ENCODE measurements at places on chromosomes 12 and 14.

GRCh38 chr14:74141703-74142102 is 56.9 kb downstream of the LIN52 start:
- no peak for DNase-seq

- DNase-seq, result no peak
Observed at GRCh38 chr12:85821206-85821605, 15.0 kb downstream of the RASSF9 start.

- no peak for DNase-seq
Observed at GRCh38 chr12:2247120-2247519, 194.3 kb downstream of the CACNA1C start.

GRCh38 chr12:89856431-89856830 is 147.8 kb upstream of the ATP2B1 start:
- no peak for DNase-seq

DNA sequence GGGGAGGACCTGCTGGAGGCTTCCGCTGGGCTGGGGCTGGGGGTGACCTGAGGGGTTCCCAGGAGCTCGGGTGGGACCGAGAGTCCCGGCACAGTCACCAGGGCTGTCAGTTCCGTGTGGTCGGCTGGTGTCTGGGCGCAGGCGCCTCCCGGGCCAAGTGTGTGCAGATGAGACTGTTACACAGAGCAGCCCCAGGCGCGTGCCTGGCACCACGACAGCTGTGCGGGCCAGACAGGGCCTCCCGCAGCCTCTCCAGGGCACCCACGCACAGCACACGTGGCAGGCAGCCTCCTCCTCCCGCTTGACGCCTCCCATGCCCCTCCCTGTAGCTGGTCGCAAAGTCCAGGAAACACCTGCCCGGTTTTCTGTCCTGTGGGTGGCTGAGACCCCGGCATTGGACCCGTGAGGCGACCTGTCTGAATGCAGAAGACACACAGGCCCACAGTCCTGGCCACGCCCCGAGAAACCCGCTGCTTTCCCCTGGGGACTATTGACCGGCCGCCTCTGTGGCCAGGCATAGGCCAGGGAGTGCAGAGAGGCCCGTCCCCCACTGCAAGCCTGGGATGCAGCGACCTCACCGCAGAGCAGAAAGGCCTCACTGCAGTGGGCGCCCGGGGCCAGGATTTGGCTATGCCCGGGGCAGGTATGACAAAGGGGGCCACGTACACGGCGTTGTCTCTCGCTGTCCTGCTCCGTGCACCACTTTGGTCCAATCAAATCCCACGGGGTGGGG is 12.1 kb upstream of the GALNT9 start:
- DNase-seq, result no peak

GRCh38 chr14:65204056-65204455 is 101.7 kb upstream of the MAX start:
- DNase-seq, result no peak

DNA sequence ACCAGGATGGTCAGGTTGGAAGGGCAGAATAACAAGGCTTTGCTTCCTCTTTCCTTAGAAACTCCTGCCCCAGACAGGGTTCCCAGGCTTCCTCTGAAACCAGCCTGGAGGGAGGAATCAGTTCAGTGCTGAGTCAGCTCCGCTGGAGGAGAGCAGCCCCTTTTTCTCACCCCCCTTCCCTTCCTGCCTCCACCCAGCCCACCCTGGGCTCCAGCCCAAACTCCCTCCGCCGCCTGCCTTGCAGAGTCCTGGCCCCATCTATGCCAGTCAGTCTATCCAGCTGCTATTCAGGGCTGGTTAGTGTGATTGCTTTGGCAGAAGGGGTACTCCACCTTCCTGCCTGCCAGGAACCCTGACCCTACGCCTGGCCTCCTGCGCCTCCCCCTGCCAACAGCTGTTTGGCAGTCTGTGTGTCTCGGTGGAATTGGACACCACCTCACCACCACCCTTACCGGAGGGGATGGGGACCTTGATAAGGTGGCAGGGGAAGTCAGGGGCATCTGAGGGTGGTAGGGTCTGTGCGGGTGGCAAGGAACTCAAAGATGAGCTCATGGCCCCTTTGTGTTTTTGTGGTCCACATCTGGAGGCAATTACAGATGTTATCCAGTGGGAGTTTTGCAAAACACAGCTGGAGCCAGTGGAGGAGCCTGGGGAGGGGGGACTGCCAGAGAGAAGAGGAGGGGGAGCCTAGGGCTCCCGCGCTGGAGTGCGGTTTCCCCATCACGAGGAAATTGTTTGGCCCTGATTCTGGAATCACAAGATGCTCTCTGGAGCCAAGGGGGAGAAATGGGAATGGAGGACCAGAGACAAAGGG is 12.2 kb downstream of the MMP14 start:
- DNase-seq, result peak; percentile 46

DNA sequence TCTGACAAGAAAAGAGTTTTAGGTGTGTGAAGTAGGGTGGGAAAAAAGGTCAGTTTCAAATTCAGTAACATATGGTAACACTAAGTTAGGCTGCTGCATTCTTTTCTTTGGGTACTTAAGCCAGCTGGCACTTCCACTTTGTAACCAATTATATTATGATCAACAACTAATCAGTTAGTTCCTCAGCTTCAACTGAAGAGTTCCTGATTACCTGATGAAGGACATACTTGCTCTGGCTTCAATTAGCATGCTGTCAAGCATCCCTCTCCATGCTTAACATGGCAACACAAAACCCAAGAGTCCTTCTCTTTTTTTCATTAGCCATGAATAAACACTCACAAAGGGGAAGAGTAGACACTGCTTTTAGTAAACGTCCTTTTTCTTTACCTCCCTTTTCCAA is 6.8 kb upstream of the KANSL2 start:
- no peak for DNase-seq

GRCh38 chr14:79972230-79972629 is 239.1 kb downstream of the DIO2 start:
- DNase-seq, result no peak

DNA sequence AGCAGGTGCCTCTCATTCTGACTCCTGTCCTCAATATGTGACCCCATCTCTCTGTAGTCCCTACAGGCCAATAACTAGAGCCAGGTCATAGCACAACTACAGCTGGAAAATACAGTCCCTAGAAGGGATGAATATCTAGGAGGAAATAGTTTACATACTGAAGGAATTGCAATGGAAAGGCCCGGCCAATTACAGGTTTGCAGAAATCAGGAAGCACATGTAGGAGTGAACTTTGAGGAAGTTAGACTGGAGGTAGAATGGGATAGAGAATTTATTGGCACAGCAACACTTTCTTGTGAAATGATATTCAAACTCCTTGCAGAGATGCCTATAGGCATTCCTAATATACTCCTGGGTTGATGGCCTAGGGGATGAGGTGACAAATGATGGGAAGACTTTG is 257.3 kb downstream of the GRIN2B start:
- DNase-seq, result no peak

DNA sequence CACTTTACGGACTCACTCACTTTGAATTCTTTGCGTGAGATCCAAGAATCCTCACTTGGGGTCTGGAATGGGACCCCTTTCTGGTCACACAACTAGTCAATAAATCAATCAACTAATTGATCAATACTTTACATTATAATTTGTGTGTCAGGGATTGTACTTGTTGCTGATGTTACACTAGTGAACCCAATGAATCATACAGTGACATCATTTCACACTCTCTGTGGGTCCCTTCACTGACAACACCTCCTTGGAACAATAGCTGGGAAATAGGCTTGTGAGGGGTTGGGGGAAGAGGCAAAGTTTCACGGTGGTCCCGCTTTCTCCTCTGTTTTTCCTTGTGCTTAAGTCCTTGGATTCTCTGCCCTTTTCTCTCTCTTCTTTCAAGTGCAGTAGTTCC is 35.0 kb downstream of the TPH2 start:
- no peak for DNase-seq

- no peak for DNase-seq
Observed at GRCh38 chr14:52253503-52253902, 14.0 kb upstream of the PTGDR start.

DNA sequence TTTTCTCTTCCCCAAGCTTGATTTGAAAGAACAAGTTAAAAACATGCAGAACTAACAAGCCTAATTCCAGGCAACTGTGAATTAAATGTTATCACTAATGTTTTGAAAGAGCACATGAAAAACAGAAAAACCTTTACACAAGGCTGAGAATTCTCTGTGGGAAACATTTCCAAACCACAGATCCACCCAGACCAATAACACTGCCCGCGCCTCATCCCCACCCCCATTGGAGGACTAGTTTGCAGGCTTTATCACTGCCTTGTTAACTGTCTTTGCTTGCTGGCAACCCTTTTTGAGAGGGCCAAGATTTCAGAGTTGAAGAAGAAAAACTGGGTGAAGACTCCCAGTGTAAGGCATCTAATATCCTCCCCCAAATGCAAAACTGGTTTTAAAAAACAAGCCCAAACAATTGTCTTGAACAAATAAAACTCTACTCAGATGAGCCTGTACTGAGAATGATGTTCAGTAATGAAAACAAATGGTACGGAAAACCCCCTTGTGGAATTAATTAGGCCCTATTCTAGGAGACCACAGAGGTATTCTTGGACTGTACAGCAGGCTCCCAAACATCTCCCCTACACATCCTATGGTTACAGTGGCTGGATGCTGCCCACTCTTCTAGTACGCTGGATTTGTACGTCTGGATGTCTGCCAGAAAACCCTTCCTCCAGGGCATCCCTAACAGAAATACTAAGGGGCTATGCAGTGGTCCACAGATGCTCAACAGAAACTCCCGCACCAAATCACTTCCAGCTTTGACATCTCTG is 5.8 kb downstream of the MAX start:
- DNase-seq, result no peak

- DNase-seq, result no peak
Observed at GRCh38 chr12:47383942-47384341, 304.2 kb upstream of the AMIGO2 start.

GRCh38 chr14:22530127-22530526 is 58.9 kb downstream of the DAD1 start:
- no peak for DNase-seq

- no peak for DNase-seq
Observed at GRCh38 chr12:123013185-123014095, 33.0 kb downstream of the ARL6IP4 start.

GRCh38 chr12:27304856-27305255 is 27.8 kb upstream of the BMAL2 start:
- no peak for DNase-seq

- DNase-seq, result peak; percentile 73
Observed at GRCh38 chr12:49200919-49201594, 12.2 kb upstream of the TUBA1A start.

GRCh38 chr12:87169010-87169409 is 860.2 kb downstream of the C12orf50 start:
- no peak for DNase-seq

DNA sequence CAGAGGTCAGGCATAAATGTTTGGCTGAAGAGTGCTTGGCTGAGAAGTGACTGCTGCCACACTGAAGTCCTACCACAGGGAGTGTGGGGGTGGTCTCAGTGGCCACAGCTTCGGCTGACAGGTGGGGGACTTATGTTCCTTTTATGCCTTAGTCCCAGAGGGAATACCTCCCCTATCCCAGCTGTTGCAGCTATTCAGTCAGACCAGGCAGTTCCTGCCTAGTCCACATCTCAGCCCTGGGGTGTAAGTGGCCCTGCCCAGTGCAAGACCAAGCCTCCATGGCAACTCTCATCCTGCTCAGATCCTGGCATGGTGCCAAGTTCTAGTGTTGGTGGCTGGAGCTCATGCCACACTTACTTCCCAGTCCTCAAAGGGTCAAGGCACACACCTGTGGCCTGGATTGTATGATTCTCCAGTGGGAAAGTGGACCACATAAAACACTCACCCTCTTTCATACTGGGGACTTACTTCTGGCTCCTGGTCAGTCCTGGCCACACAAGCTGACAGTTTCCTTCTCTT is 161.3 kb upstream of the CAND1 start:
- DNase-seq, result no peak

- no peak for DNase-seq
Observed at GRCh38 chr12:44441155-44441554, 435.0 kb downstream of the NELL2 start.

DNA sequence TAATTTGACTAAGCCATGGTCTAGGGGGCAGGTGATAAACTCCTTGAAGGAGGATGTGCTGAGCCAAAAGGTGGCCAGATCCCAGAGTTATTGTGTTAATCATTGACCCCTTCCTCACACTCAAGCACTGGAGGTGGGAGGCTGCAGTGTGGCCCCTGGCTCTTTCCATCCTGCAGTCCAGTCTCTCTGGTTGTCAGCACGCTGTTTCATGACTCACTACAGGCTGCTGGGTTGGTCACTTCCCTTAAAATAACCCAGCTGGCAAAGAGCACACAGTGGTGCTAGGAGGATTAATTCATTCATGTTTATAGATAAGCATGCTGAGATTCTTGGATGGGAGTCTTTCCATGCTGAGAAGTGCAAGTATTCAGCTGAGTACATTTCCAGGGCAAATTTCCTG is 228.9 kb downstream of the ANO2 start:
- DNase-seq, result no peak

DNA sequence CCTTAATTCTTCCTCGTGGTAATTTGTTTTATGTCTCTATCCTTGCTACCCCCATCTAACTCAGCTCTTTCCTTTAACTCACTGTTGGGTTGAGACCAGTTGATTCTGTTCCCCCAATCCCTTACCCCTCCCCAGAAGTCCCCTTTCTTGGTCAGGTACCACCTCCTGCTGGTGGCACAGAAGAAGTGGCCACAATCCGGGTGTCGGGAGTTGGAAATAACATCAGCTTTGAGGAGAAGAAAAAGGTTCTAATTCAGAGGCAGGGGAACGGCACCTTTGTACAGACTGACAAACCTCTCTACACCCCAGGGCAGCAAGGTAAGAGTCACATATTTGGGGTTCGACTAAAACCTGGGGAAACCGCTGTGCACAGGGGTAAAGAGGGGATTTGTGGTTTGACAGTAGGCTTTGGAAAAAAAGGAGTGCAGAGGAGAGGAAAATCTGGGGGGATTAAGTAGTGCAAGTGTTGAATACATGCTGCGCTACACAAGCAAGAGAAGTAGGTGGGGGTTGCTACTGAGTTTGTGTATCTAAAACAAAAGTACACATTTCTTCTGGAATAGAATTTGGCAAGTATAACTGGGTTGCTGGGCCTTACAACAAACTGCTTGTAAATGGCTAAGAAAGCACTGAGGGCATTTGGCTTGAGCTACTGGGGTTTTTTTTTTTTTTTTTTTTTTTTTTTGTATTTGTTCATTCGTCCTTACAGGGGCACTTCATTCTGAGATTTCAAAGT is 1.3 kb downstream of the A2ML1 start:
- no peak for DNase-seq

GRCh38 chr12:100576331-100577036 is 3.0 kb downstream of the GAS2L3 start:
- DNase-seq, result no peak

- DNase-seq, result no peak
Observed at GRCh38 chr12:90978117-90978770, 23.3 kb upstream of the CCER1 start.

GRCh38 chr12:130588696-130589539 is 127.2 kb downstream of the RIMBP2 start:
- DNase-seq, result no peak

- no peak for DNase-seq
Observed at GRCh38 chr14:76257111-76257803, 105.5 kb downstream of the GPATCH2L start.

Data from NCI-H1092 (cell line).